ENCODE measurements at places on chromosomes 2 and 18.

DNA sequence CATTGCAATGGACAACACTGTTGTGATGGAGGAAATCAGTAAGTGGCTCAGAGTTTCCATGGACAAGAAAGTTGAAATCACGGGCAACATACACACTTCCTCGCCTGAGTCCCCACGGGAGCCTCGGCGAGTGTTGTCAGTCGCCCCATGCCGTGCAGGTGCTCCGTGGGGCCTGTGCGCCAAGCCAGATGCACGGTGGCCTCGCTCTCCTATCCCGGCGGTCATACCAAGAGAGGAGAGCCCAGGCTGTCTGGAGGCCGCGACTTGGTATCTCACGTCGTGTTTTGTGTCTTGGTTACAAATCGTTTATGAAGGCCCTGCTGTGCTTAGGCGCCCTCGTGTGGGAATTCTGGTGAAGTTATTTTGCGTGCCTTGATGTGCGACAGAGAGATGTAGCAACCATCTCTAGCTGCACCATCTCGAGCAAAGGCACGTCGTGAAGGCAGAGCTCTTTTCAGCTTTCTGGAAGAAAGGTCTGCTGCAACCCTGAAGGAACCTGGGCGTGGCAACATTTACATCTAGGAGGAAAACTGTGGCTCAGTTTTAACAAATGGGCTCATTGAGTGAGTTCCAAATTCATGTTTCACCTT, 21.8 kb downstream of the ATG4B start:
- peak; percentile 77 for DNase-seq

- no peak for DNase-seq
Measured at GRCh38 chr2:159526433-159526832, 89.9 kb downstream of the BAZ2B start.

GRCh38 chr2:230717600-230717999, 5.0 kb downstream of the CAB39 start:
- DNase-seq: peak; percentile 4

DNA sequence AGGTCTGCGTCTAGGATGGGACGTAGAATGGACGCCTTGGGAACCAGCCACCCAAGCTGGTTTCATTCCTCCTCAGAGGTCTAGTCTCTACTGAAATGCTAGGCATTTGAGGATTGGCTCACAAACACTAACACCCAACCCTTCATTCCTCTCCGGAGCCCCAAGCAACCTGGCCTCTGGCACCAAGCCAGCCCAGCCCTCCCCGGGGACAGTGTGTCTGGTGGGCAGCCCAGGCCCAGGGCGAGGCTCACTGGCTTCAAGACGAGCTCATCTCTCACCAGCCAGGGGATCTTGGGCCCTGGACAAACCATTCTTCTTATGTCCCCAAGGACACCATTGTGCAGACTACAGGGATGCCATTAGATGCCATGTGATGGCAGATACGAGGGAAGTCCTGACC, 182.5 kb downstream of the CTIF start:
- no peak for DNase-seq

GRCh38 chr2:216717491-216717901, 22.1 kb upstream of the IGFBP5 start:
- no peak for DNase-seq

DNA sequence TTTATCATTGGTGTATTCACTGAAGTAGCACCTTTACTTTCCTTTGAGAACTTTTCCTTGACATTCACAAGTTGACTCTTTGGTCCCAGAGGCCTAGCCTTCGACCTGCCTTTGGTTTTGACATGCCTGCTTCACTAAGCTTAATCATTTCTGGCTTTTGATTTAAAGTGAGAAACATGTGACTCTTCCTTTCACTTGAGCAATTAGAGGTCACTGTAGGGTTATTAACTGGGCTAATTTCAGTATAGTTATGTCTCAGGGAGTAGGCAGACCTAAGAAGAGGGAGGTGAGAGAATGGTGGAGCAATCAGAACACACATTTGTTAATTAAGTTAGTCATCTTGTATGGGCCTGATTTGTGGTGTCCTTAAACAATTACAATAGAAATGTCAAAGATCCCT, 1040.7 kb upstream of the SLC39A10 start:
- peak; percentile 6 for DNase-seq

DNA sequence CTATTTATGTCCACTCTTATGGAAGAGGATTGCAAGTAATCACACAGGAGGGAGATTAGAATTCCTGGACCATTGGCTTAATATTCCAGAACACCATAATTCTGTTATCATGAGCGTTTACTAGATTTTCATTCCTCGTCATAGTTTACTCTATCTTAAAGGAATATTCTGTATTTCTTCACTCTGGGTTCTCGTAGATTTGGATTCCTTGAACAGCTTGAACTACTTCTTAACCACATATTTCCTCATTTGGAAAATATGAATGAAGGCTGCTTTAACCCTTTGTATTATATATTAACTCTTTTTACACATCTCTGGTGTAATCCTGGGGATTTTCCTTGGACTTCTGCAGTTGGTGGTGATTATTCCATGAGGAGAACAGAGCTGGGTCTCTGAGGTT, 46.3 kb upstream of the CCBE1 start:
- no peak for DNase-seq

DNA sequence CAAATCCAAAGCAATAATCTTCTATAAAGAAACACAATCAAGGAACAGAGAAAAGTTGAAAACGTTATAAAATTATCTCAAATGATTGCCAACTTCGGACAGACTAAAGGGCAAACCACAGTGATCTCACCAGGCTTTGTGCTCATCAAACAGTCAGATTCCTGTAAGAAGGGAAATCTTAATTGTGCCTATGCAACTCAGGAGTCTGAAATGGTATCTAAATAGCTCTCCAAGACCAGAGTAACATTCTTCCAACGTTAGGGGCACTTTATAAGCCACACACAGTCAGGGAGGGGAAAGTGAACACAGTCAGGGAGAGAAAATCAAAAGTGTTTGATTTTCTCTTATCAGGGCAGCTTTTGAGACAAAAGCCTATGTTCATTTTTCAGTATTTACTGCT, 29.4 kb downstream of the PLEKHM3 start:
- DNase-seq: no peak

- no peak for DNase-seq
Measured at GRCh38 chr2:74364533-74365505, 15.3 kb downstream of the DCTN1 start.

- no peak for DNase-seq
Measured at GRCh38 chr2:28972778-28973335, 8.2 kb upstream of the TOGARAM2 start.

DNA sequence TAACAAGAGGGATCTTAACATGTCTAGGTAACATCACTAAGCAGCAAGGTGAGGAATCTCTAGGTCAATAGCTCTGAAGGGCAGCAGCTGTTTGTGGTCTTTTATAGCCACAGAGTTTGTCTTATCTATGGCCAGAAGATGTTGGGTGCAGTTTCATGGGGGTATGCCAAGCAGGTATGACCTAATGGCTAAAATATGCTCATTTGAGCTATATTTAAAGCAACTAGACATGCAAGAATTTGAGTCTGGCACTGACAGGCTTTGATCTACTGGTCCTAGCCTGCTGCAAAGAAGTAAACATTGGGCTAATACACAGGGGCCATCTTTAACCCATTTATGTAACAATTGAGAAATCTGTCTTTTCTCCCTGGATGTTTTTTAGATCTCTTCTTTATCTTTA, 13.9 kb upstream of the UGP2 start:
- no peak for DNase-seq

DNA sequence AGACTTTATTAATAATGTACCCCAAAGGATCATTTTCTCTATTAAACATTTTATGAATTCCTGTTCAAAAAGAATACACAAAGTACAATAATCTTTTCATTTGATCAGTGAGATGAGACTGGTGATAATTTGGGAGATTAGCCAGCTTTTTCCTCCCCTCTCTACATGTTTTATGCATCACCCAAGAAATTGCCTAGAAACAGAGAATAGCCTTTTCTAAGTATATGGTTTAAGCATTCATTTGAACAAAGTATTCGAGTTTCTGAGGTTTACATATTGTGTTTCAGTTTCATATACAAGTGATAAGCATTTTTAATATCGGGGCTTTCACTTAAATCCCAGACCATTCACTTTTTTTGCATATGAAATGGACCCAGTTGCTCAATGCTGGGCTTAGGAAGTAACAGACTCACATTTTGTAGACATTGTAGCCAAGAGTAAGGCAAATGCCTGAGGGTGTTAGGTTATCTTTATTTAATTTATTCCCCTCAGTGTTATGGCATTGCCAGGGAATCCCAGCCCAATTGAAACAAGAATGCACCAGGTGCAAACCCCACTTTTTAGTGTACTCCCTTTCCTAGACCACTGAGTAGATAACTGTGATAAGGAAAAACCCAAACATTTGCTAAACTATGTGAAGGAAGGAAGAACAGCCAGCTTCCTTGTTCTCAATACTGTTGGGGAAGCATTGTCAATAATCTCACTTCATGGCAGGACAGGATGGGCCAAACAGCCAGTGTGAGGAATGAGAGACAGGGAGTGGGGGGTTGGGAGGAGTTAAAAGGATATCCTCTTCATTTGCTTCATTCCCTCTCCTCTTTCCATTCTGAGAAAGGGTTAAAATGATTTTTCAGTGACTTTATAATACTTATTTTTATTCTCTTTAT, 3.5 kb downstream of the CPO start:
- no peak for DNase-seq

GRCh38 chr2:42238644-42239288, 69.6 kb downstream of the EML4 start:
- DNase-seq: peak; percentile 22

DNA sequence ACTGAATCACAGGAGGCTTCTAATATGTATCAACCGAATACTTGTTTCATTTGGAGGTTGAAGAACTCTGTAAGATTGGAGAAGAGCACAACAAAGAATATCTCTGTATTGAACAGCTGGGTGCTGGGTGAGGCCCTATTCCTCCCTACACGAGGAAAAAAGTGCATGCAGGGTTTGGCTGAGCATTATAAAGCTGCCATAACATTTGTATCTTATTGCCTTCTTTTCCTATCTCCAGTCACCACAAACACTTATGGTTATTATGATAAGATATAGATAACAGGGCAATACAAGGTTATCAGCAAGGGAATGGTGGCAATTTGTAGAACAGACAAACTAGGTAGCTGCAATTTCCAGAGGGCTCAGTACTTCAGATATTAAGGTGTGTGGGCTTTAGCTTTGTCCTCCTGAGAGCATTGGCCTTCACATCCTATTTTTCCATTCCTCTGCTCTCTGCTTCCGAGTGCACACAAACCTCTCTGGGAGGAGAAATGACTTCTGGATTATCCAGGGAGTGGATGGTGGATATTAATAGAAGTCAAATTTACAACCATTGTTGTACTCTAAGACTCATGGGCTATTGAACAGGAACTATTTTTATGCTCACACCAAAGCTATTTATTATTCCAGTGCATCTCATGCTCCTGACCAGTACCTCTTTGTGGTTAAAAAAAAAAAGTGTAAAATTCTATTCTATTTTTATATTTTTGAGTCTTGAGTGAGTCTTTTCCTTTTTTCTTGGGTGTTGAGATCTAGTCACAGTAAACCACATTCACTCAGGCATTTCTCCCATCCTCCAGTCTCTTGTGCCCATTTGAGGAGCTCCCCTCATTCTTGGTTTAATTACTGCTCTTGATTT, 248.4 kb downstream of the ETAA1 start:
- DNase-seq: no peak

- DNase-seq: no peak
Measured at GRCh38 chr2:27942612-27943547, 52.4 kb downstream of the BABAM2 start.

GRCh38 chr2:184577743-184578142, 20.6 kb upstream of the ZNF804A start:
- DNase-seq: no peak

DNA sequence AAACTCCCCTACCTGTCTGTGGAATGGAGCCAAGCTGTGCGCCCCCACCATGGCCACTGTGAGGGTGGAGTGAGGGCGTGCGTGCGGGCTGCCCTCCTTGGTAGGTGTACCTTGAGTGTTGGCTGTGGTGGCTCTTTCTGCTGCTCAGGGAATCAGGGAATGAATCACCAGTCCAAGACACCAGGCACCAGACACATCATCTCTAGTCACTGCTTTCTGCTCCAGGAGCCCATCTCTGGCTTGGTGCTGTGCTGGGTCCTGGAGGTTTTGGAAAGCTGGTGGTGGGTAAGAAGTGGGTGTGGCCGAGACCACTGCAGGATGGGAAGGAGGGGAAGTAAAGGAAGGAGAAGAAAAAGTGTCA, 209.9 kb downstream of the SEPTIN10 start:
- no peak for DNase-seq

GRCh38 chr18:43642727-43643330, 365.5 kb upstream of the SYT4 start:
- peak; percentile 33 for DNase-seq

DNA sequence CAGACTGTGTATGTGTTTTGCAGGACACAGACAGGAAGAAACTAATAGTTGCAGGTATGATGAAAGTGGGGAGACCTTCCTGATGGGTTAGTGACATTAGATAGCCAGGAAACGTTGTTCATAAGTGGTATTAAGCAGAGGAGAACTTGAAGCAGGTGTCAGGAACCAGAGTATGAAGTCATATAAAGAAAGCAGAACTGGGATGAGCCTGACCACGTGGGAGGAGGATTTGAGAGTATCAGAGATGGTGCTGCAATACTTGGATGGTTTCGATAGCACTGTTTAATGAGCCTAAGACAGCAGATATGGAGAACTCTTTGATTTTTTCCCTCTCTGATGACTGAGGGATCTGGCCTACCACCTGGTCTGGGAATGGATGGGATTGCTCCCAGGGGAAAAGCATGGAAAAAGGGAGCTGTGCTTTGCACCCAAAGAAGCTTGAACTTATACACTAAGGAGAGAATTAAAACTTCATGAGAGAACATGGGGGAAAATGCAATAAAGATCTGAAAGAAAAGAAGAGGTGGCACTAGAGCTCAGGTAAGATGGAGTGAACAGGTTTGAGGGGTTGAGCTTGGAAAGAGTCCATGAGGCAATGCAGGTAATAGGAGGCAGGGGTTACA, 226.0 kb upstream of the LRRTM1 start:
- DNase-seq: no peak

DNA sequence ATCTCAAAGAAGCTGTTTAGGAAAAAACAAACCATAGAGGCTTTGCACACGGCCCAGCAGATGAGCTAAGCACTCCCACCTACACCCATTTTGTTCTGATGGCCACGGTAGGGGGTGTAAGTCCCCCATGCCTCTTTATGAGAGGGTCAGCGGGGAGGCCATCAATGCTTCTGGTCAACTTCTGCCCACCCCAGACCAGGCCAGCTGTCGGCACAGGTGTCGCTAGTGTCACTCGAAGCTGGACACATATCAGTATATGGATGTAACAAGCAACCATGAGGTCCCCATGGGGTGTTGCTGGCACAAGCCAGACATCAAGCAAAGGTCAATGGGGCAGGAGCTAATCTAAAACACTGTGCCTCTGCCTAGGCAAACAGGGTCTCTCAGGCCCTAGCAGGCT, 23.7 kb upstream of the SLC35F6 start:
- peak; percentile 47 for DNase-seq

DNA sequence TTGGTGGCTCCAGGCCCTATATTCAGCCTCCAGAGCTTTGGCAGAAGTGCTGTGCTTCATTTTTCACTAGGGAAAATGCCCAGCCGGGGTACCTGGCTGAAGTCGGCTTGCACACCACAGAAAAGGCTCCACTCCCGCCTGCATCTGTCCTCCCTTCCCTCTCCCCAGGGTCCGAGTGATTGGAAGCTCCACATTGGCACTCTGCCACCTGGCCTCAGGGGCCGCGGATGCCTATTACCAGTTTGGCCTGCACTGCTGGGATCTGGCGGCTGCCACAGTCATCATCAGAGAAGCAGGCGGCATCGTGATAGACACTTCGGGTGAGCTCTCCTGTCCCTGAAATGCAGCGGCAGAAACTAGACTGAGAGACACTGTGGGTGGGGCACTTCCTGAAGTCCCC, 47.4 kb downstream of the IMPA2 start:
- DNase-seq: no peak

GRCh38 chr2:189336276-189336975, 104.8 kb upstream of the WDR75 start:
- DNase-seq: no peak

Measured in retina (tissue), 1 donor.